ENCODE measurements at places on chromosomes 7 and 10.

GRCh38 chr10:31582365-31583052 is 263.5 kb downstream of the ZEB1 start:
- DNase-seq: peak; percentile 48

DNA sequence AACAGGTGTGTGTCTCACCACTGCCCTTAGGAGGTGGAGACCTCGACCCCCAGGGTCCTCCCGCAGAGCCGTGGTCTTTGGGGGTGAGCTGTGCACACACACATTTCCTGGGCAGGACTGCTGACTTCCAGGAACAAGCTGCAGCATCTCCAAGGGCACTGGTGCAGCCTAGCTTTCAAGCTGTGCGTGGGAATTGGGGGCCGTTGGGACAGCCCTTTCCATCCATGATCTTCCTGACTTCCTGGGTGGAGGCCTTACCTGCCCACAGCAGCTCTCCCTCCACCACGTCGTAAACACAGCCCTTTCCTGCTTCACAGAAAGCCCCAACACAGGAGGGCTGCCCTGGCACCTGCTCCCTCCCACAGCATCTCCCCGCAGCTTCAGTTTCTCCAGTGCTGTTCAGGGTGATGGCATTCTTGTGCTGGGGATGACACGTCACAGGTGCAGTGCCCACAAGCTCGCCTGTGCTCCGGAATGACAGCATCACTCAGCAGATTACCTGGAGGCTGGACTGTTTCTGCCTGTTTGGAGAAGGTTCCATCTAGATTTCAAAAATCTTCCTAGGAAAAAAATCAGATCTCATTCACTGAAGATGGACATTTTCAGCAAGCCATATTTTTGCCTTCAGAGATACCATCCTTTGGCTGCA is 208.0 kb upstream of the PPP2R2D start:
- no peak for DNase-seq

- DNase-seq: no peak
Observed at GRCh38 chr10:33754052-33754451, 419.6 kb upstream of the NRP1 start.

DNA sequence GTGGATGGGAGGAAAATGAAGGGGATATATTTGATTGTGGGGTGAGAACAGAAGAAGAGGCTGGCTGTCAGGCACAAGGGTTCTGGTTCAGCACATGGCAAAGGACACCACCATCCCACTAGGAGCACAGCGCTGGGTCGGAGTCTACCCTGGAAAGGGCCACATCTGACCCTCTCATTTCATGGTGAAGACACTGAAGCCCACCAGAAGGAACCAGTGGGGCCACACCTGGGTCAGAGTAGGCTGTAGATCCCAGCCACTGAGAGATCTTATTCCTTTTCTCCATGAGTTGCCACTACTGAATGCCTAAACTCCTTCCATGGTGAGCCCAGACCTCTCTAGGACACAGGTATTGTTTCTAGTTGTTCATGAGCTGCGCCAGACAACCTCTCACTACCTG is 25.8 kb downstream of the SFTPD start:
- no peak for DNase-seq

DNA sequence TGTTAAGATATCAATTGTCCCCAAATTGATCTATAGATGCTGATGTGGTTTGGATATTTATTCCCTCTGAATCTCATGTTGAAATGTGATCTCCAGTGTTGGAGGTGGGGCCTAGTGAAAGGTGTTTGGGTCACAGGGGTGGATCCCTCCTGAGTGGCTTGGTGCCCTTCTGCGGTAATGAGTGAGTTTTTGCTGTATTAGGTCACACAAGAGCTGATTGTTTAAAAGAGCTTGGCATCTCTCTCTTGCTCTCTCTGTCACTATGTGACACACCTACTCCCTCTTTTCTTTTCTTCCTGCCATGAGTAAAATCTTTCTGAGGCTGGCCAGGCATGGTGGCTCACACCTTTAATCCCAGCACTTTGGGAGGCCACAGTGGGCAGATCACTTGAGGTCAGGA is 98.2 kb upstream of the KAT6B start:
- DNase-seq: no peak

DNA sequence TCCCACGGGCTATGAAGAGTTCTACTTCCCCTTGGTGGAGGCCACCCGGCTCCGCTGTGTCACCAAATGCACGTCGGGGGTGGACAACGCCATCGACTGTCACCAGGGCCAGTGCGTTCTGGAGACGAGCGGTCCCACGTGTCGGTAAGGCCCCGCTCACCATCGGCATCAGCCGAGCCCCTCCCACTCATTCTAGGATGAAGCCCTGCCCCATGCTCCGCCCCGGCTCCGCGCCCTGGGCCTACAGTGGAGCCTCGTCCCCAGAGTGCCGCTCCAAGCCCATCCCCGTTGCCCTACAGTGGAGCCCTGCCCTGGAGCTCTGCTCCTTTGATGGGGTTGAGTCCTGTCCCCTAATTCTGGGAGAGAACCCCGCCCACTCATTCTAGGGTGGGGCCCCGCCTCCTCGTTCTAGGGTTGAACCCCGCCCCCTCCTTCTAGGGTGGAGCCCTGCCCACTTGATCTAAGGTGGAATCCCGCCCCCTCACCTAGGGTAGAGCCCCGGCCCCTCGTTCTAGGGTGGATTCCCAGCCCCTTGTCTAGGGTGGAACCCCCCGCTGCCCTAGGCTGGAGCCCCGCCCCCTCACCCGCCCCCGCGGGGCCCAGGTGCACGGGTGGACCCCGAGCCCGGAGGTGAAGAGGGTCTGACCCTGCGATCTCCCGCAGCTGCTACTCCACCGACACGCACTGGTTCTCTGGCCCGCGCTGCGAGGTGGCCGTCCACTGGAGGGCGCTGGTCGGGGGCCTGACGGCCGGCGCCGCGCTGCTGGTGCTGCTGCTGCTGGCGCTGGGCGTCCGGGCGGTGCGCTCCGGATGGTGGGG is 3.4 kb upstream of the MUC12 start:
- peak; percentile 43 for DNase-seq

- DNase-seq: no peak
Observed at GRCh38 chr10:97627731-97628130, 5.6 kb downstream of the MORN4 start.

DNA sequence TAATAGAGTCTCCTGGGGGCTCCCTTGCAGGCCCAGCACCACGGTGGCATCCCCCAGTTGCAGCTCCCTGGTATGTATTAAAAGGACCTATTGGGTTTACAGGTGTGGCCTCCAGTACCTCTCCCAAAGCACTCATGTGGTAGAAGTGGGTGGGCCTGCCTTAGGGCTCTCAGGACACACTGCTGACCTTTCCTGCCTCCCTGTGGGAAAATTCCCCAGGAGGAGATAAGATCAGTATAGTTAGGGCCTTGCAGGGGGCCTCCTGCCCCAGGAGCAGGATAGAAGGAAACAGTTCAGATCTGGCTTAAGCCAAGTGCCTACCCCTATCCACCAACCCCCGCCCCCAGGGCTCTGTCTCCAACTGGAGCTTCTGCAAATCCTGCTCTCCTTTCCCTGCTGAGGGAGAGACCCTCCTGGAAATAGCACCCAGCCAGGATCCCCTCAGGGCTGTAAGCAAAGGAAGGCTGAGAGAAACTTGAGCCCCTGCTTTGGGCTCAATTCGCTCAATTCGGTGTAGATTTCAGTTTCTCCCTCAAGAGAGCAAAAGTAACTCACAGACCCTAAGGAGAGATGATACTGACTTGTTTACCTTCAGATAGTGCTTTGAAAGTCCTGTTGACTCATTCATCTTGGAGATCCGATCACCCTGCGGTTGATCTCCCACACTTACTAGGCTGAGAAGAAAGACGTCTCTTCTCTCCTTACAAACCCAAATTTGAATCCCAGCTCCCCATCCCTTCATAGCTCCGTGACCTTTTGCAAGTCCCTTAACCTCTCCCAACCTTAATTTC is 130.6 kb downstream of the WDR11 start:
- no peak for DNase-seq

- no peak for DNase-seq
Observed at GRCh38 chr7:106522696-106523095, 138.3 kb downstream of the CCDC71L start.

DNA sequence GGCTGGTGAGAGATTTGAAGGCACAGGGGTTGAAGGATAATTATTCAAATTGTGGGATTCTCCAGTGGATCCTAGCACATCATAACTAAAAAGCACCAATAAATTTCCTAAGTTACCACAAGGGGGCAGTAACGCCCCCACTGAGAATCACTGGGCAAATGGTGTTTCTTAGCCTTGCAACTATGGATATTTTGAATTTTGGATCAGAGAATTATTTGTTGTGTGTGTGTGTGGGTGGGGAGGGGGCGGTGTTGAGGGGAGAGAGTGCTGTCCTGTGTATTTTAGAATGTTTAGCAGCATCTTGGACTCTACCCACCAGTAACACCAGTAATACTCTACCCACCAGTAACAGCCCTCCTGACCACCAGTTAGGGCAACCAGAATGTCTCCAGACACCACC is 63.3 kb upstream of the PRKG1 start:
- peak; percentile 26 for DNase-seq

DNA sequence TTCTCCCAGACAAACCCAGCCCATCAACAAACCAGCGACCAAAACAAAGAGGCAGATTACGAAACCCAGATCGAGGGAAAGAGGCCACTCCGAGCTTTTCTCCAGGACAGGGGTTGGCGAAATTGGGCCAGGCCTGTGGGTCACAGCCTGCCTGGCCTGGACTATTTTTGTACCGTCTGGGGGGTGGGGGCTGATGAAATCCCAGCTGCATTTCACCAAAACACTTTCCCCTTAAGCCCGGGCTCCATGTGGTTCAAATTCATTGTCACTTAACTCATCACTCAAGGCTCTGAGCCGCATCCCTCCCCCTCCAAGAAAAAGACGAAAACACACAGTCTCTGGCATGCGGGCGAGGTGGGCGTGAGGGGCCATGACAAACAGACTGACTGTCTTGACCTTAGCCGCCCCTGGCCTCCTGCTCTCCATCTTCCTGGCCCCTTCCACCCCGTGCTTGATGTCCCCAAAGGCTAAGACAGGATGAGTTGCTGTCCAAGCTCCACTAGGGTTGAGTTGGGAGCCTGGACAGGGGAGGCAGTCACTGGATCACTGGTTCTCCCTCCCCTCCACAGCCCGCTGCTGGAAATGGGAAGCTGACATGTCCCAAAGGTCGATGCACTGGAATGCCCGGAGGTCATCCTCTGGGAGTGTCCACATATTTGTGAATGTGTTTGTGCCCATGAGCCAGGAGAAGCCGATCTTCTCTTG is 19.2 kb downstream of the TMEM270 start:
- DNase-seq: no peak

- DNase-seq: no peak
Observed at GRCh38 chr7:156667110-156667426, 26.5 kb downstream of the RNF32 start.

GRCh38 chr10:80924063-80924952 is 386.6 kb downstream of the SH2D4B start:
- DNase-seq: peak; percentile 53

DNA sequence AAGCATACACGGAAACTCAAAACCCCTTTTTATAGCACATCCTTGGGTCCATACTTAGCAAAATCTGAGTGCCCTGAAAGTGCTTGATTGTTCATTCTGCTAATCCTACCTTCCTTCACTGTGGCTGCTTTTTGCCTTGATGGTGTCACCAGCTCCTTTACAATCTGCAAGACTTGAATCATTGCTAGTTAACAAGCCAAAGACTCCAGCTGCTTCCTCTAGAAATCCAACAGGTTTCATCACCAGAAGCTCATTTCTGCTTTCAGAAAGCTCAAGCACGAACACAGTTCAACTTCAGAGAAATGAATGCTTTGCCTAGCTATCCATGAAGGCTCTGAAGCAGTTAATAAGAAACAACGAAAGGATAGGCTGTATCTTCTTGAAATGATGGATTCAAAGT is 38.0 kb downstream of the USP6NL start:
- no peak for DNase-seq

DNA sequence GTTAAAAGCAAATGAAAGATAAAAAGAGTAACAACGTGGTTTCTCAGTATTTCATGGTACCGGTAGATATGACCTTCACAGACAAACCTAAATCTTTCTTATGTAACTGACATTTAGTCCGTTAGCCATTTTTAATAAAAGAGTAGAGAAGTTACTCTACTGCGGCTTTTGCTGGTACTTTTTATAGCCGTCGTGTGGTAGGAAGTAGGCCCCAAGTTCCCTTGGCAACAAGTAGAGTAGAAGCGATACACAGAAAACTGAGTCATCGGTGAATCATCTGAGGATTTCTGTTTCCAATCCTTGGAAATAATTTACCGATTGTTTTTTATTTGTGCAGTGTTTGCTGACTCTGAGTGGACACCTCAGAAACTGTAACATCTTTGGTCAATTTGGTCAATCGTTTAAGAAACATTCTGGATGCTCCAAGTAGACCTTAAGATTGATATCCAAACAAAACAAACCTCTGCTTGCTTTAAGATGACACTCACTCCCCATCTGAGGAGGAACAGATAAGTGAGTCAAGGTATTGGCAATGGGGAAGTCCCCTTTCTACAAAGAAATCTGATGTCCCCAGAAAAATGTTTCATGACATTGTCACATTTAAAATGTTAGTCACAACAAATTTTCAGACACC is 63.9 kb upstream of the AHR start:
- no peak for DNase-seq

- no peak for DNase-seq
Observed at GRCh38 chr7:111329367-111330234, 232.7 kb downstream of the IMMP2L start.

DNA sequence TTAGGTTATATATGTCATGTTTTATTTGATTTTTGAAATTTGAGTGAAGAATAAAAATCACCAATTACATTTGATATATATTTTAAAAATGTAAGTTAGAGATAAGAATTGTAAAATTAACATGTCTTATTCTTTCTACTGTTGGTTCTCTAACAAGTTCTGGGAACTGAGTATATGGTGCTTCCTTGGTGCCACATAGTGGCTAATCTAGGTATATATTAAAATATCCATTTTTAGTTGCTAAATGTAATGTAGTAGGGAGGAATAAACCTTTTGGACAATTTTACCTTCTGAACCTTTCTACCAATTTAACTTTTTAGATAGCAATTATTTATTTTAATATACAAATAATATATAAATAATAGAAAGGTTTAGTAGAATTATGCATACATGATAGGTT is 17.5 kb downstream of the CFAP69 start:
- peak; percentile 12 for DNase-seq

DNA sequence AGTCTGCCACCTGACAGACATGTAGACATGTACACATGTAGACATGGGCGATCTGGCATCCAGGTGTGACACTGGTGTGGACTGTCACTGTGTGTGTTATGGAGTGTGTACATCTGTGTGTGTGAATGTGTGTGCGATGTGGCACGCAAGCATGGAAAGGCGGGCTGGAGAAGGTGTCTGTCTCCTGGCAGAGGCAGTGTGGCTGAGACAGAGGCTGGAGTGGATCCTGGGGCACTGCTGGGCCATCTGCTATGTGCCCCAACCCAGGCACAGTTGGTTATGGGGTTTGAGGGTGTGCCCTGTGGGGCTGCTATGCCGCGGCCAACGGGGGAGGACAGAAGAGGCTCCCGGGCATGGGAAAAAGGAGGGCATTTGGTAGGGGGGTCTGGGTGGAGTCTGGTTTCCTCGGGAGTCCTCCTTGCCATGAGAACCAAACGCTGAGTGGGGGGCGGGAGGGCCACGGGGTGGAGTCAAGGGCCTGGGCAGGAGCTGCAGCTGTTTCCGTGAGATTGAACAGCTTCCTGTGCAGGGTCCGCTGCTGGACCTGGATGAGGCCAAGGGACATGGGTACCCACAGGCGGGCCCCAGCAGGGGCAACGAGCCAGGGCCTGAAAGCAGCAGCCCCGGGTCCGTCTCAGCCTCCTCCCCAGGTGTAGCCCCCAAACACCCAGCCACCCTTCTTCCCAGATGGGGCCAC is 1.3 kb downstream of the ELN start:
- no peak for DNase-seq

- DNase-seq: peak; percentile 71
Observed at GRCh38 chr7:8261711-8262695, at the start of gene ICA1. Gene ICA1 (minus strand): TSS chr7:8262167. CDS start chr7:8235926, 26,241 bp downstream.

- peak; percentile 29 for DNase-seq
Observed at GRCh38 chr7:47100817-47101435, 481.0 kb downstream of the TNS3 start.
